ENCODE measurements at places on chromosomes 3 and 15. TPM values are rescaled to one million over a fixed set of nuclear protein-coding genes. Genes with fewer than 3 reads are reported as not detected.
A peak's percentile ranks its signal among the peaks of the same experiment; 100 is the strongest.

The ZSCAN29 gene
- total RNA-seq, result 26.2 TPM

GRCh38 chr3:173591401-173591800, 193.9 kb downstream of the NLGN1 start:
- DNase-seq, result no peak

GRCh38 chr15:73851689-73852088, 21.7 kb upstream of the TBC1D21 start:
- DNase-seq, result no peak

The CPN2 gene
- total RNA-seq, result 1.3 TPM

- no peak for DNase-seq
Observed at GRCh38 chr3:70000028-70000410, 486 bp downstream of the SAMMSON start.

- no peak for DNase-seq
Observed at GRCh38 chr3:62149962-62150361, 223.4 kb downstream of the FEZF2 start.

- DNase-seq, result no peak
Observed at GRCh38 chr3:12437861-12438260, 46.4 kb upstream of the TSEN2 start.

The VPS33B gene
- total RNA-seq, result 18.3 TPM

DNA sequence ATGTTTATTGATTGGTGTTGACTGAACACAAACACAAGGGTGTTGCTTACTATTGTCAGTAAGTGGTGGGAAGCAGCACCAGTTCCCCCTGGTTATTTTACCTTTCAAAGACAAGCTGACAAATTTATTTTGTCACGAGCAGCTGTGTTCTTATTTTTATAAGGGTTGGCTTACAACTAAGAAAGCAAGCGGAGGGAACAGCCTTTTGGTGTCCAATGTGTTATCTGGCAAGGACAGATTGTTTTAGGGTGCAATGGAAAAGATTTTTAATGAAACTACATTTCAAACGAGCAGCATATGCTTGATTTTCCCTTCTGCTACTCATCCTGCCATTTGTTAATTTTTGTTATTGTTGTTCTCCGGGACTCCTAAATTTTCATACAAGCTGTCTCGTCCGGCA, 920.6 kb upstream of the CFAP20DC start:
- no peak for DNase-seq

- no peak for DNase-seq
Observed at GRCh38 chr3:11699083-11699427, 55.3 kb upstream of the VGLL4 start.

GRCh38 chr3:47440131-47440530, 35.6 kb downstream of the SCAP start:
- DNase-seq, result no peak

The KLHL24 gene
- 69.5 TPM for total RNA-seq

- DNase-seq, result peak; percentile 38
Observed at GRCh38 chr15:40108061-40108854, 421 bp downstream of the BMF start.

DNA sequence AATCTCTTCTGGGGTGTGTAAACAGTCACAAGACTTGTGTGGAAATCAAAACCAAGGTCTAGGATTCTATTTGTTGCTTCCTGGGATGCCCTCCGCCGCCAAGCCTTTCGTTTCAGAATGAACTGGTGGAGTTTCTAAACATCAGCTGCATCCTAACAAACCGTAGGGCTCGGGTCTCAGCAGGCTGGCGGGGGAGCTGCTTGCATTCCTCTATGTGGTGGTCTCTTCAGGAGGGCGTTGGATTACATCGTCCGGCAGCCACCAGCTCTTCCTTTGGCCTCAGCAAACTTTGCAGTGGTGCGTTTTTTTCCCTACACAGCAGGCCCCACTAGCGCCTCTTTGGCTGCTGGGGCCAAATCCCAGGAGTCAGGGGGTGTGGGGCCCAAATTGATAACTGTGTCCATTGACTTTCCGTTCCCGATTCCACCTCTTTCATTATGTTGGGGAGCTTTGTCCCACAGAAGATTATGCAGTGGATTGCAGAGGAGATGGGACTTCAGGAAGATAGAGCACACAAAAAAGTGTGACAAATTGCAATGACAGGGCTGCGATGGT, 390.0 kb upstream of the NR2F2 start:
- no peak for DNase-seq

GRCh38 chr15:72369964-72370363, 5.8 kb downstream of the HEXA start:
- no peak for DNase-seq

GRCh38 chr3:134038071-134038491, 8.4 kb upstream of the SLCO2A1 start:
- no peak for DNase-seq

DNA sequence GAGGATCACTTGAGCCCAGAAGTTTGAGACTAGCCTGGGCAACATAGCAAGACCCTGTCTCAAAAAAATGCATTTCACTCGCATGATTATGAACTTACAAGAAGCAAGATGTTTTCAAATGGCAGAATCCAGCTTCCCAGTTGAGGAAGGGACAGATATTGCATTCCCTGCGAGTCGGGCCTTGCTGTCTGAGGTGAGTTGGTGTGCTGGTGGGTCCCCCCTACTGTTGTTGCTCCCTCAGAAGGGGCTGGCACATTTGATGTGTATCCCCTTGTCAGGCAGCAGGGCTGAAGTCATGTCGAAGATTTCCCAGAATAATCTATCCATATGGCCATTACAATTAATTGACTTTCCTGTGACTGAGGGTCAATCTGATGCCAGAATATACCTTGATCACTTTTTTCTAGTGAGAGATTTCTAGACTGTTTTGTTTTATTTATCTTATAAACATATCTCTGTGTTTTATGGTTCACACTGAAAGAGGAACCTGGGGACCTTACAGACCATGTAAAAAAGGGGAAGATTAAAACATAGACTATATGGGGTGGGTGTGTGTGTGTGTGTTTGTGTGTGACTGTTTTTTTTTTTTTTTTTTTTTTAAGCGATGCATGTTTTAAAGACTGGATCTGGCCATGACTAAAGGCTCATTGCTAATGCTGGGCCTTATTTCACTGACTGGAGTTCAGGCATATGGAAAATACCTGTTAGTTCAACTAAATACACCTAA, 112.1 kb upstream of the MRPS22 start:
- DNase-seq, result no peak

The TNNC1 gene
- 2.7 TPM for total RNA-seq

- no peak for DNase-seq
Observed at GRCh38 chr3:186588632-186589031, 18.1 kb downstream of the DNAJB11 start.

- DNase-seq, result no peak
Observed at GRCh38 chr3:154936196-154936595, 143.9 kb upstream of the MME start.

DNA sequence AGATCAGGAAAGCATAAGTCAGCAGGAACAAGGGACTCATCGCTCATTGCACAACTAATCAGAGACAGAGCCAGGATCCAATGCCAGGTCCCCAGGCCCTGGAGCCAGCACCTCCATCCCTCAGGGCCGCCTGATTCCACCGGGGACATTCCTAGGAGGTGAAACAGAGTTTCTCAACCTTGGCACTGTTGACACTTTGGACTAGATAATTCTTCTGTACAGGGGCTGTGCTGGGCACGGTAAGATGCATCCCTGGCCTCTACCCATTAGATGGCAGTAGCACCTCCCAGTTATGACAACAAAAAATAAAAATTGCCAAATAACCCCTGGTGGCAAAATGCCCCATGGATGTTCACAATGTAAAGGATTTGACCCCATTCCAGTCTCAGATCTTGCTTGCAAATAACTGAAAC, 127.7 kb downstream of the MTHFS start:
- DNase-seq, result no peak

The ZNF80 gene
- total RNA-seq, result 0.62 TPM

DNA sequence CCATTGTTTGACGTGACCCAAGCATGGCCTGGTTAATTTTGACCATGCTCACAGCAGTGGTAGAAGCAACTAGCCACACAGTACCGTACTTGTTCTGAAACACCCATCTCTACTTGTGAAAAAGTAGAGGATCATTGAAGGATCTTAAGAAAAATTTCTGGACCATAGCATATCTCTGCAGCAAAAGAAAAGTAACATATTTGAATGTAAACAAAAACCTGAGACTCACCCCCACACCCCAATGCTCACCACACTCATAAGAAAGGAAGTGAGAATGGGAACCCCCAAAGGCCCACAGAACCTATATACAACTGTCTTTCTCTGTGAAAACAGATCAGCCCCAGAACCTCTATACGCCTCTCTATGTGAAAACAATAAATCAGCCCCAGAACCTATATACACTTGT, 33.8 kb upstream of the TFRC start:
- no peak for DNase-seq

DNA sequence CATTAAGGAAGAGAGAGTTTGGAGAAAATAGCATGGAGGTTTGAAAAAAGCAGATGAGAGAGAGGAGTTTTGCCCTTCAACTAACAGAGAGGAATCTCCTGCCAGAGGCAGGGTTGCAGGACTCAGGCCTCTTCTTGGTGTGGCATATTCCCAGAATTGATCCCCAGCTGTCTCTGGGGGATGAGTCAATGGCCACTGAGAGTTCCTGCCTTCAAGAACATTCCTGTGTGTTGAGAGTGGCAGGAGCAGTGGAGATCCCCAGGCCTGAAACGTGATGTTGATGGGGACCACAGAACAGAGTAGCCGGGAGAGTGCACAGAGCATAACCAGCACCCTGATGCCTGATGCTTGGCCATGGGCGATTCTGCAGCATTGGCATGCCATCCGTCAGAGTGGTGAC, 348.4 kb upstream of the THBS1 start:
- no peak for DNase-seq

DNA sequence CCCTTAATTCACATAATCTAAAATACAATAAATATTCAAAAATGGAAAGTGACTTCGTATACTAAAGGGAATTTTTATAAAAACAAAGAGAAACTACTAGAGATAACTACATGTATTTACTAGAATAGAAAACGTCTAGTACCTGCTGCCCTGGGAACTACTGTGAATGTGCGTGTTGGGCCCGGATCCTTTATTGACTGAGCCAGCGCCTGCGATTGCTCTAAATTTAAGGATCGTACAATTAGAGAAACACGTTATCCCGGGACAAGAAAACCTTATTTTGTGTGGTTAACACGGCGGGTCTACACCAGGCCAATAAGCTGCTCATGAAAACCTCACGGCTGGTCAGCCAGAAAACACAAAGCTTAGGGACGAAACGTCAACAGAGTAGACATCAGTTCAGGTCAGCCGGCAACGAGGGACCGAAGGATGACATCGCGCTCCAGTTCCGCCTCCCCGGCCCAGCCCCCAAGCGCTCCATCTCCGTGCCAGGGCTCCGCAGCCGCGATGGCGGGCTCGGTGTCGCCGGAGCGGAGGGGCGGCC, 555 bp downstream of the TM2D3 start:
- DNase-seq, result peak; percentile 24

GRCh38 chr15:53457479-53457878, 302.0 kb downstream of the WDR72 start:
- no peak for DNase-seq

DNA sequence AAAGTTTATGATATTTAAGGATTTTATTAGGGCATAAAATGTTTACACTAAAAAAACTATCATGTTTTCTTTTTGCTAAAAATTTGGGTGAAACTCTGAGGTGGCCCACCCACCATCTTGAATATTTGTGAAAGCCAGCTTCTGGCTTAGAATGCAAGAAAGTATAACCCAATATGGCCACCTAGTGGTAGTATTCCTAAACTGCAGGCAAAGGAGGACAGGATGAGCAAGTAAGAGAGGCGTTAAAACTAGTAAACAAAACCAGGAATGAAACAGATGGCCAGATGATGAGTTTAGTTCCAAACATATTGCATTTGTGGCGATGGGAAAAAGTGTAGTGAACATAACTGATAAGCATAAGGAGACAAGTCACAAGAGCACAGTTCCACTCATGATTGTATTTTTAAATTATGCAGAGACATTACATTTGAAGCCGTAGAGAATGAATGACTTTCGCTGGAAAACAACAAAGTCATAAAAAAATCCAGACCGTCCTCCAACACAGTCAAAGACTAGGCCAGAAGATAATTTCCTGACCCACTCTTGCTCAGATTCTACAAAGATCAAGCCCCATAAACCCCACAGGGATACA, 103.3 kb upstream of the PRTG start:
- peak; percentile 66 for DNase-seq
